NCI-H146 (cell line): ENCODE measurements at places on chromosomes 3 and 15.

DNA sequence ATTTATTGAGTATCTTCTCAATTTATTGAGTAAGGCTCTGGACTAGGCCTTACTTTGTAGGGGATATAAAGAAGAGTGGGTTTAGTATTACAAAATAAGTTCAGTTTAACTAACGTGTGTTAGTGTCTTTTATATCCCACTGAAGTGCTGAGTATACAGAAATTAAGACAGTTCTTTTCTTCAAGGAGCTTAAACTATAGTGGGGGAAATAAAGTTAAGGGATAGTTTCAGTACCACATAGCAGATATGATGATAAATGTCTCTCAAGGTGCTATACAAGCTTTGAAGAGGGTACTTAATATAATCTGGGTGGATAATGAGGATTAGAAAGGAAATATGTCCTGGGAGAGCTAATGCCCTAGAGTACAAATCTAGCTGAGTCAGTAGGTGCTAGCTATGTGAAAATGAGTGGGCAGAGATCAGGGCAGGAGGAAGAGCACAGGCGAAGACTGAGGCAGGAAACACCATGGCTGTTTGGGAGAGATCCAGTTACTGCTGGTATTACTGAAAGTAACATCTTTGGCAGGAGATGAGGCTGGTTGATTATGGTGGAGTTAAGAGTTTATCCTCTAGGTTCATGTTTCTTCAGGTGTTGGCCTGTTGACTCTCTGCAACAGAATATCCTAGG, 46.0 kb downstream of the TEX9 start:
- DNase-seq: no peak

DNA sequence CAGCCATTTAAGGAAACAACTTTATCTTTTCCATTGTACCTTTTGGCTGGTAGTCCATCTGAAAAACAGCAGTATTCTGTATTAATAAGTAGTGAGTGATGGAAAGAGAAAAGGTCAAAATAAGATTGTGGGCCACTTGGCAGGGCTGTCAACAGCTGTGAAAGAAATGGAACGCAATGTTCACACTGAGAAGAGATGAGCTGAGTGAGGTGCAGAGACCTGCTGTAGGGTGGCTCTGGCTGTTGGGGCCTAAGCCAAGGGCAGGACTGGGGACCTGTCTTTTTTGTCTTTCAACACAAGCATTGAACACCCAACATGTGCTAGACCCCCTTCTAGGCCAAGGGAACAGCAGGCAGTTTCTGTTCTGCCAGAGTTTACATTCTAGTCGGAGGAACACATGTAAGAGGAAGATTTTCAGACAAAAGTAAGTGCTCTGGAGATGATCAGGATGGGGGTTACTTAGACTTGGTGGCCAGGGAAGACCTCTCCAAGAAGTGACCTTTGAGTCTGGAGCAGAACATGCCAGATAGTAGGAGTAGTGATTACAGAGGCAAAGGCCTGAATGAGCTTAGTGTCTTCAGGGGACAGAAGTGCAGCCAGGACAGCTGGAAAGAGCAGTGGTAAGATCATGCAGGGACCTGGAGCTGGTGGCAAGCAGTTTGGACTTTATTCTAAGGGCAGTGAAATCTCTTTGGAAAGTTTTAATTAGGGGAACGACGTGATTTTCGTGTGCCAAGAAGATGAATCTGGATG, 29.6 kb downstream of the TSEN2 start:
- no peak for DNase-seq

DNA sequence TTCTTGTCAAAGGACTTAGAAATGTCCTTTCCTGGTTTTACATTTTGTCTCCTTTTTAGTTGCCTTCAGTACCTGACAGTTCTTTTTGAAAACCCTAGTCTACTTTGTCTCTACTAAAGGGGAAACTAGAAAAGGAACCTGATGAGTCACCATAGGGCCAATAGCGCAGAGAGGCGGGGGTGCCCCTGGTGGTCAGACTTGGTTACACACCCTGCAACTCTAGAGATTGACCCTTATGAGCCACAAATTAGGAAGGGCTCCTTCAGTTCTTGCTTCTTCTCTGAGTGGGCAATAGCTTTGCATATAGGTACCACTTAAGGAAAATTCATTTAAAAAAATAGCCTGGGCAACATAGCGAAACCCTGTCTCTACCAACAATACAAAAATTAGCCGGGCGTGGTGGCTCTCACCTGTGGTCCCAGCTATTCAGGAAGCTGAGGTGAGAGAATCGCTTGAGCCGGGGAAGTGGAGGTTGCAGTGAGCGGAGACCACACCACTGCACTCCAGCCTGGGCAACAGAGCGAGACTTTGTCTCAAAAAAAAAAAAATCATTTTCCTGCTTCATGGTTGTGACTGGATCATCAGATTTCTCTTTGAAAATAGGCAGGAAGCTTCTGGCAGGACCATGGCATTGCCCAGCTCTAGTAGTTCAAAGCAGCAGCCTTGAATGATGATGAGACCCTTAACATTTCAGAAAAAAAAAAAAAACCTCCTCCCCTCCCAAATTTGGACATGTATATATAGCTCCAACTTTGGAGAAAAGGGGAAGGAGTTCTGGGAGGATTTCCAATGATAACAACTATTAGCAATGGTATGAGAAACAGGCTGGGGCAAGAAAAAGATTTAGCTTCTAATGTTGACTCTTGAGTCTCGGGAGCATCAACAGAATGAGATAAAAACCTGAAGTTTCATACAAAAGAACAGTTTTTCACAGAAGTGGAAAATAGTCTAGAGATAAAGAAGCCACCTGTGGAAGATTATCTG, 45.2 kb upstream of the RASA2 start:
- DNase-seq: peak; percentile 61

GRCh38 chr15:32723171-32723948, 5.6 kb downstream of the GREM1 start:
- no peak for DNase-seq

DNA sequence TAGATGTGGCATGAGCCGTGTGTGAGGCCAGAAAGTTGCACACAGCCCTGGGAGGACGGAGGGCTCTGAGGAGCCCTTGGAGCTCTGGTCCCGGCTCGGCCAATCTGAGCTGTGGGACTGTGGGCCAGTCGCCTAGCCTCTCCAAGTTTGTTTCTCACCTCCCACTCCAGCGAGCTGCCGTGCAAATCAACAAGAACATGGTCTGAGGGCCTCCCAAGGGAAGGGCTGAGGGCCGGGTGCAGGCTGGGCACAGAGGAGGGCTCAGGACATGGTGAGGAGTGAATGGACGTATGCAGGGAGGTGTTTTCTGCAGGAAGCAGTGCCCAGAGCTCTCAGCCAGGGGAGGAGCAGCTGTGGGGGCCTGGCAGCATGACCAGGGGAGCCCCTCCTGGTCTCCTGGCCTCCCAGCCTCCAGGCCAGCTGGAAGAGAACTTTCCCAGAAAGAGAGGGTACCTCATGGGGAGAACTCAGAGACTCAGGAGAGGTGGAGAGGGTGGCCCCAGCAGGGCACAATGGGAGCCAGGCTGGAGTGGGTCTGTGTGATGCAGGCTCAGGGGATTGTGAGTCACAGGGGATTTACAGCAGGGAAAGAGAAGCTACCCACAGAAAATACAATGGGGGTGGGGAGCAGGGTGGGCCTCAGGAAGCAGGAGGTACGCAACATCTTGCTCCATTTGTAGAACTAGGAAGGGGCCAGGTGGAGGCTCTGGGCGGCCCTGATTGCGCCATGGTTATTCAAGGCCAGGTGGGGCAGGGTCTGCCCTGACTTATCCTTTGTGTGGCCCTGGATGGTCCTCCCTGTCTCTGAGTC, 24.8 kb downstream of the PSTPIP1 start:
- no peak for DNase-seq

DNA sequence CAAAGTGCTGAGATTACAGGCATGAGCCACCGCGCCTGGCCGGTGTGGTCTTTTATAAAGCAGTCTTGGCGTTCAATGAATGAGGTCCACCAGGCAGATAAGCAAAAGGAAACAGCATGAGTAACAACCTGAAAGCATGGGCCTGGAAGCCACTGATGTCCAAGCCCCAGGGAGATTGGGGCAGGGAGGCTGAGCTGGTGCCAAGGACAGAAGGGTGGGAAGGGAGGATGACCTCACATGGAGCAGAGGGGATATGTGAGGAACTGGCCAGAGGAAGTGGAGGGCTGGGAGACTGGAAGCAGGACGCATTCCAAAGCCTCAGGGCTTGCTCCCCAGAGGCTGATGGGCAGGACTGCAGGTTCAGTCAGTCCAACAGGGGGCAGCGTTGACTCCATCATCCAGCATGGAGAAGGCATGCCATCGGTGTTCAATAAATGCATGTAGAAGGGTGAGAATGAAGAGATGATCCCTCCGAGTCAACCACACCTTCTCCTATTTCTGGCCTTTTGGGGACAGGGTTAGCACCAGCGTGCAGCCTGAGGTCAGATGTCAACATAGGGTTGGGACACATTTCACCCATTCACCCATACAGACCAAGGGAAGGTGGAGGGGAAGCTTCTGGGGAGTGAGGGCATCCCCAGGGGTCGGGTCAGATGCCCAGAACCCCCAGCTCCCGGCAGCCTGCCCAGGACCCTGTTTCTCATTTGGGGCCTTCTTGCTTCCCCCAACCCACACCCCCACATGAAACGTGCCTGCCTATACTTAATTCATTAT, 14.8 kb downstream of the MYL3 start:
- no peak for DNase-seq

DNA sequence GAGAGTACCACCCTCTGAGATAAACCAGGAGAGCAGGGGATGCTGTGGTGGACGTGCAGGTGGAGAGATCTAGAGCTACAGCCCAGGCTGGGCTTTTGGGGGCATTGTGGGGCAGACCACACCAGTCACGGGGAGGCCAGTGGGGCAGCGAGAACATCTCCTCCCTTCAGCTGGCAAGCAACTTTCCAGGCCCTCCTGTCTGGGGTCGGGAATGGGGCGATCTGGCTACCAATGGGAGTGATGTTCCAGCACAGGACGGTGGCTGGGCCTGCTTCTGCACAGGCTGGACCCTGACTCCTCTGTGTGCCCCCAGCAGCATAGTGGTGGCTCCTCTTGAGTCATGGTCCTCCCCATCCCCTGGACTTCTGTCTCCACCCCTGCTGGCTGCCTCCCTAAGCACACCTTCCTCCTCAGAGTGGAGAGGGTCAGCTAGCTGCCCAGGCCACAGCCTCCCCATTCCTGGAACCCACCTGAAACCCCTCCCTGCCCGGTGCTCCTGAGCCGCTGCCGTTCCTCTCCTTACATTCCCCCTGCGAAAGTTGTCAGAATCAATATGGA, 16.1 kb downstream of the IRAK2 start:
- no peak for DNase-seq

DNA sequence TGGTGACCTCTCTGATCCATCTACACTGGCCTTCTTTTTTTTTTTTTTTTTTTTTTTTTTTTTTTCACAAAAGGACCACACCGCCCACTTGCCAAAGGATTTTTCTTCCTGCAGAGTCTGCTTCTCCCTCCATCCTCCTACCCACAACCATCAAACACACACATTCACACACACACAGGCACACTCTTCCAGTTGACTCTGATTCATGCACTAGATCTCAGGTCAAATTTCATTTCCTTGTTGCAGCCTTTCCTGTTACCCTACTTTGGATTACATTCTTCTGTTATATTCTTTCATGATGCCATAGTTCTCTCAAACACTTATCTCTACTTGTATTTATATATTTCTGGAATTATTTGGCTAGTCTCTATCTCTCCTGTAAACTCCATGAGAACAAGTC, 133.9 kb downstream of the STAC start:
- no peak for DNase-seq

DNA sequence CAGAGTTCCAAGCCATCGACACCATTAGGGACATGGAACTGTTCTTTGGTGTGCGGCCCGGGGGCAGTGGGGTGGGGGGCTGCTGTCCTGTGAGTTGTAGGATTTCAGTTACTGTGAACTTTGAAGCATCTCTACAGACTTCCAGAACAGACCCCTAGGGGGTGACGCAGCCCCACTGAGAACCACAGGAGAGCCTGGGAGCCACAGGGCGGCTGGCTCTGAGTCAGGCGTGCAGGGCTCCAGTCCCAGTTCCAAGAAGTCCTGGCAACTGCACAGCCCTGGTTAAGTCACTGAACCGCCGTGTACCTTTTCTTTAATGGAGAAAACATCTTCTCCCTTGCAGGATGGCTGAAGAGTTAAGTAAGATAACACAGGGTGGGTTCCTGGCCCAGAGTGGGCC, 23.5 kb upstream of the LRTM1 start:
- DNase-seq: peak; percentile 14

DNA sequence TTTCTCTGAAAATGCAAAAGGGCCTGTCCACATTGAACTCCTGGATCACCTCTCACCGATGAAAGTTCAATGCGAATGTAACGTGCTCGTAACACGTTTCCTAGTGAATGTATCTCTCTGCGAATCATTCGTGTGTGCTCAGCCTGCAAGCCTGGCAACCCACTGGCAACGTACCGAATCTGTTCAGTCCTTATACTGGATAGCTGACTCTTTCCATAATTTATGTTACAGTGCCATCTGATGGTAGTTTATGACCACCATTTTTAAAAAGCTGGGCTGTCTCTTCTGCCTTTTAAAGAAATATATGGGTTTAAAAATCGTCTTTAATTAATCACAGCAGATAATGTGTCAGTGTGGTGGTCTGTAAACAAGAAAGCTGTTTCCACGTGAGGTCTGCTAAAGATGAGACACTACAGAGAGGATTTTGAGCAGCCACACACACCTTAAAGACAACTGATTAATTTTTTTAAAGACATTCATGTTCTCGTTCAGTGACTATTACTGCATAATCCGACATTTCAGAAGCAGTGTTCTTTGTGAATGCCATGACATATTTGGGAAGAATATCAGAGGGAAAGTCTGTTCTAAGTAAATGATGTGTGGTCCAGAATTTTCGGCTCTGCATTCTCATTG, 69.4 kb upstream of the FOXP1 start:
- DNase-seq: peak; percentile 68

GRCh38 chr3:150367757-150368156, 40.3 kb upstream of the TSC22D2 start:
- no peak for DNase-seq

GRCh38 chr15:90114451-90114901, 12.2 kb upstream of the IDH2 start:
- DNase-seq: no peak

DNA sequence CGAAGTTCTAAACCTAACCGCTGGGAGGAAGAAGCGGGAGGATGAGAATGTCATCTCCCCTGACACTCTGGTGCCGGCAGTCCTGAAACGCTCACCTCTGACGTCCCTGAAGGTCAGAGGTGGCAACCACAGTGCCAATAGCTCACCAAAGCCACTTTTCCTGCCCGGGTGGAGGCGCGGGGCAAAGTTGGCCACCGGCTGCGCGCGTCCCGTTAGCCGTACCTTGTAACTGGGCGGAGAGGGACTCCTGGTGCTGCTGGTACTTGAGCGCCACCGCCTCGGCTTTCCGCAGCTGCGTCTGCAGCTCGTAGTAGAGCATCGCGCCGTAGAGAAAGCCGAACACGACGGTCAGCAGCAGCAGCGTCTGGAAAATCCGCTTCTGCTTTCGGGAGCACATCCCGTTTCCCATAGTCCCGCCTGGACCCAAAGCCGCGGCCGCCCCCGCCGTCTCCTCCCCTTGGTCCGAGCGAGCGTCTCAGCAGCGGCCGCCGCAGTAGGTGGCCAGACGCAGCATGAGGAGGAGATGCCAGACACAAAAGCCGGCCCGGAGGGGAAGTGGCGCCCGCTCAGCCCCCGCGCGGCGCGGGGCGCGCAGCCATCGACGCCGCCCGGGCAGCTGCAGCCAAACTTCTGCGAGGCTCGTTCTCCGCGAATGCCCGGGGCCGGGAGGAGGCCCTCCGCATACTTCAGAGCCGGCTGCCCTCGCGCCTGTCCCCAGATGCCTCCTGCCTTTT, 680 bp downstream of the GOLIM4 start:
- peak; percentile 90 for DNase-seq
